ENCODE measurements at places on chromosomes 6 and 20.

- no peak for DNase-seq
These were observed 212.5 kb upstream of the SUPT3H start for GRCh38 chr6:45590226-45590625.

GRCh38 chr20:37346535-37347346 lies 801 bp downstream of the SRC start:
- DNase-seq = no peak

DNA sequence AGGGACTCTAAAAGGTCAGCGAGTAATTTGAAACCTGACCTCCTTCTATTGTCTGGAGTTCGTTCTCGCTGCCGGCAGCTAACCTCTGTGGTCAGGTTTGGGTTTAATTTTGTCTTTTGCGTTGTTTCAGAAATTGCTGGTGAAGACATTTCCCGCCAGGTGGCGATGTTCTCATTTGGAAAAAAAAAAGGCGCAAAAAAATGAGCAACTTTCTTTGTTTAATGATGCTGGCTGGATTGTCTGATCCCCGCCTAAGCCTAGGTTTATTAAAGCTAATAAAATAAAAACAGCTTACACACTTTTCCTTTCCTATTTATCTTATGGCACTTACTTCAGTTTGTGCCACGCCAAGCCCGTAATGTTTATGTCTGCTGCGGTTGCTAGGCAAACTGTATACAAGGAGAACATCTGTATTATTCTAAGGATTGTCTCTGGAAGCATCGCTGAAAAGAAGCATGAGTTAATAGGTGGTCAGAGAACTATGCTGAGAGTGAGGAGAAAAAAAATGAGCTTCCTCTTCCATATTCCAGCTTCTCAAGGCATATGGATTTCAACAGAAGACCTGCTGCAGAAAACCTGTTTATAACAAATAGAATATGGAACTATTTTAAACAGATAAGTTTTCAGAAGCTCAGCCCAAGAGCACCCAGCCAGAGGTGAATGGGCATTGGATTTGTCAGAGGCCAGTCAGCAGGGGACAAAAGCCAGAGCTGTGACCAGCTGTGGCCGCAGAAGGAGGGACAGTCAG lies 205.7 kb downstream of the DOK5 start:
- DNase-seq = no peak

- no peak for DNase-seq
These were observed 140.7 kb upstream of the MCHR2 start for GRCh38 chr6:100134703-100135102.

DNA sequence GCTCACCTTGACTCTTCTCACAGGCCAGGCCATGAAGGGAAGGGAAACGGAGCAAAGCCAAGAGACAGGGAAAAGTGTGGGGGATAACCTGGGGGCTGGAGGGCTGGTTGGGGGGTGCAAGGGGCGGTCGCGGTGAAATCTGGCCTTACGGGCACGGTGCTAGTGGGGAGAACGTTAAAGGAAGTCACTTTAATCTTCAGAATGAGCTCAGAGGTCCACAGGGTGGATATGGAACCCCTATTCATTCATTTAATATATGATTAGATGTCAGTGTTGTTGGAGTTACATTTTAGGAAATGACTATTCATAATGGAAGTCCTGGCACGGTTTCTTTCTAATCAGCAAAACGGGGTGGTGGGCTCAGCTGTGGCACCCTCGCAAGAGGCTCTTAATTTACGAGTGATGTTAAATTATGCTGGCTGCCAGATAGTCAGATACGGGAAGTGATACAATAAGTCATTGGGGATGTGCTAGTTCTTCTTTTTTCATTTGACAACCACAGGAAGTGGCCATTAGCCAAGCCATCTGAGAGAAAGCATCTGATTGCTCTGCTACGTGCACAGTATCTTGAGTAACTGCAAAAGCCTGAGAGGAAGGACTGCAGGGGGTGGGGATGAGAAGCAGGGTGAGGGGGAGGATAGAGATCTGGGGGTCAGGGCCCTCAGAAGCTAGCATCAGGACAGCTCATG lies 253.0 kb downstream of the QKI start:
- no peak for DNase-seq

DNA sequence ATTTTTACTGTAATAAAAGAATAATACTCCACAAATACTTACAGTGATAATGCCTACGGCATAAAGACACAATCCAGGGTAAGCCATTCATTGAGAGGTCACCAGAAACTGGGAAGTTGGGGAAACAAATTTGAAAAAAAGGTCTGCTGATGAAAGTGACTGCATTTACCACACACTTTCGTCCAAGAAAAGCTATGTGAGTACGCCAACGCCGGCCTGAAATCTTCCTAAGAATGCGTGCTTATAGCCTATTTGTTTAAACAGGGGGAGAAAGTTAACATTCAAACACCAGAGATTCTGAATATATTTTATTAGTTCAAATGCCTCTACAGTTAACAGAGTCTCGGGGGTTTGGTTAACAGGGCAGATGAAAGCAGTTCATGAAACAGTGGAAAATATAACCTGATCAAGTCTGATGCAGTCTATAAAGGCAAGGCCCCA lies 657 bp upstream of the LTV1 start:
- DNase-seq = no peak

DNA sequence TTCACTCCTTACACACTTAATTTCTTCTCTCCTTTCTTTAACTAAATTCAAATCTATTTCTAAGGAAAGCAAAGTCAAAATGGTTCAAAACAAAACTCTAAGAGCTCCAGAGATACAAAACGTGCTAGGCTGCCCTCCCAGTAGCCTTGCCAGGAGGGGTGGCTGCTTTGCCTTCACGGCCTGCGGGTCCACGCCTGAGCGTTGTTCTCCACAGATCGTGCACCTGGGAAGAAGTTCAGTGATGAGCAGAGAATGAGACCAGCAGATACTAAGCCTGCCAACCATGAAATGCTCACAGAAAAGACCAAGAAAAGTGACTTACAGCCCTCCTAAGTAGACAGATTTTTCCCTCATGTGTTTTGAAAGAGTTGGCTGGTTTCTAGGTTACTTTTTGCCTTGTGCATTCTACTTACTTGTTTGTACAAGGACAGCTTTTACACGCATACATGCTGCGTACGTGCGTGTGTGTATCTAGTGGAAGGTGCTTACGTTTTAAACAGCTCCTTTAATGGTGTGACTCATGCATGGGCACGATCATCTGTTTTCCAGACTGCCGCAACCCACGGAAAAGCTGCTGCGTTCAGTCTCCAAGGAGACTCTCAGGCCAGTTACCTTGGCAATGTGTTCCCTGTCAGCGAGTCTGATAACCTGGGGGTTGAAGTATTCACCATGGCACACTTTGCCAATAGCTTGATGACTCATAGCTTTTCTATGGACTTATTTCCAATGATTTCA lies 32.4 kb upstream of the PBOV1 start:
- no peak for DNase-seq

GRCh38 chr6:41896281-41896680 lies 1.1 kb upstream of the USP49 start:
- DNase-seq = no peak

- DNase-seq = no peak
These were observed 28.5 kb downstream of the CDC5L start for GRCh38 chr6:44415873-44416502.

DNA sequence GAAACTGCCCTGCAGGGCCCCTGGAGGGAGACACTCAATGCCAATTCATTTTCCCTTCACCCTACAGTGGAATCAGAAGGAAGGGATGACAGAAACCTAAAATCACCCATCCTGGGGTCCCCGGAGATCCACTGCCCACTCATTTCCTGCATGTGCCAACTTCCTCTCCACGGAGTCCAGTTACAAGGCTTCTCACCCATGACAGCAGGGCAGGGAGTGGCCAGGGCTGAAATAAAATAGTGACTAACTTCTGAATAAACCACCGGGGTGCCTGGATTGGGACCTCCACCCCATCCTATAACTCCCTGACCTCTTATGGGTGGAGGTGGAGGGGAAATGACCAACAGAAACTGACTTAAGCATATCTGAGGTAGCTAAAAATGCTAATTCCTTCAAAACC lies 362.3 kb downstream of the MAFB start:
- DNase-seq = no peak

- no peak for DNase-seq
These were observed 78.4 kb downstream of the PREX1 start for GRCh38 chr20:48749437-48749836.

GRCh38 chr6:63783096-63783495 lies 147.5 kb downstream of the PHF3 start:
- DNase-seq = no peak

DNA sequence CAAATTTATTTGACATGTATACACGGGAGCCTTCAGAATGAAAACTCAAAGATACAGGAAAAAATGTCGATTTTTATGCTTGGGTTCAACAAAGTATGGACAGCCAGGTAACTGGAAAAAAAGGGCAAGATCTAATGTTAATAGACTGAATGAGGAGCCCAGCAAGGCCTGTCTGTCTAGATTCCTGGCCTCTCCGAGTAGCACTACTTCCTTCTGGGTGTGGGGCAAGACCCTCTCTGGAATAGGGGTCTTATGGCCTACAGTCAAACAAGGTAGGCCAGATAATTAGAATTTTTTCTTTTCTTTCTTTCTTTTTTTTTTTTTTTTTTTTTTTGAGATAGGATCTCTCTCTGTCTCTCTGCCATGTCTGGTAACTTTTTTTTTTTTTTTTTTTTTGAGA lies 113.4 kb upstream of the SHLD1 start:
- no peak for DNase-seq

GRCh38 chr6:3876866-3877265 lies 27.7 kb downstream of the FAM50B start:
- no peak for DNase-seq

DNA sequence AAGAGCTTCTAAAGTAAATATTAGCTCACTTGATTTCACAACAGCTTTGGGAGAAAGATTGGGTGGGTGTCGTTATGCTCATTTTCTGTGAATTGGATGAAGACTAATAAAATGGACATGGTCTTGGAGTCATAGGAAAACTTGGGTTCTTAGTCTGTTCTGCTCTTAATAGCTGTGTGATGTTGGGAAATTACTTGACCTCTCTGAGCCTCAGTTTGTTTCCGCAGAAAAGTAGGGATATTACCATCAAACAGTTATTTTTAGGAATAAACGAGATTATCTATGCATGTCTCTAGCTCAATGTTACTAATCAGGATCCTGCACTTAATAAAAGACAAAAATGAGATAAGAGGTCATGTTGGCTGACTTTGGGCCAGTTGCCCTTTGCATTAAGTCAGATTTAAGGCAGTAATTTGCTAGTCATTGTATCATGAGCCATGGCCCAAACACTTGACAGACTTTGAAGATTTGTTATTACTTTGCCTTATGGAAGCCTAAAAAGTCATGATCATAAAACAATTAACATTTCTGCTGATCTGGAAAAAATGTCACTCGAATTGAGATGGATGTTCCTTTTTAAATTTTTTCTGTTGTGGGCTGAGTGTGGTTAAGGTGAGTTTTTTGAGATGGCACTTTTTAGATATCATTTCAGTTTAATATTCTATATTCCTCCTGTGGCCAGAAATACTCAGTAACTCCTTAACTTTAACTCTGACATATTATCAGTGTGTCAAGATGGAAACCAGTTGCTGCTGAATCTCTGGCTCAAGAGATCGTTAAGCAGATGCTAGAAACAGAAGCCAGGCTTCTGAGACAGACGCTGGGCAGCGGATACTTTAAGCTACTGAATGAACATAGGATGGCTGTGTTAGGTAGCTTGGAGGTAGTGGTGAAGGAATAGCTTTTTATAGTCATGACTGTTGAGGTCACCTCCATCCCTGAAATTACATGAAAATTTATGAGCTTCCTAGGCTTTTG lies 291.6 kb downstream of the PHF3 start:
- no peak for DNase-seq

GRCh38 chr6:165676435-165677068 lies 13.5 kb upstream of the PDE10A start:
- no peak for DNase-seq

DNA sequence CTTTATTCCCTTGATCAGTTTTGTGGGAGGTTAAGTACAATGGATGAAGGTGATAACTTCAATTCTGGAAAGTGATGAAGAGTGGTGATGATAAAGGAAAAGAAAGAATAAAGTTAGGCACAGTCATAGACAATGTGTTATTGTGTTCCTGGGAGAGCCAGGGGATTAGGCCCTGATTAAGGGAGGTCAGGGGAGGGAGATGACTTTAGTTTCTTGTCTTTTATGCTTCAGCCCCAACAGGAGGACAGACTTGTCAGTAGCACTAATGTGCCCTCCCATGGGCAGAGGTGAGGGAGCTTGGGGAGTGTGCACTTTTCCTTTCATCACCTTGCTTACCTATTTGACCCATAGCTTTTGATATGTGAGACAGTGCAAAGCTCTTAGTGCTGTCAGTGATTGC lies 115.7 kb downstream of the CD109 start:
- DNase-seq = no peak

GRCh38 chr6:47153404-47153755 lies 111.2 kb upstream of the ADGRF1 start:
- DNase-seq = no peak

DNA sequence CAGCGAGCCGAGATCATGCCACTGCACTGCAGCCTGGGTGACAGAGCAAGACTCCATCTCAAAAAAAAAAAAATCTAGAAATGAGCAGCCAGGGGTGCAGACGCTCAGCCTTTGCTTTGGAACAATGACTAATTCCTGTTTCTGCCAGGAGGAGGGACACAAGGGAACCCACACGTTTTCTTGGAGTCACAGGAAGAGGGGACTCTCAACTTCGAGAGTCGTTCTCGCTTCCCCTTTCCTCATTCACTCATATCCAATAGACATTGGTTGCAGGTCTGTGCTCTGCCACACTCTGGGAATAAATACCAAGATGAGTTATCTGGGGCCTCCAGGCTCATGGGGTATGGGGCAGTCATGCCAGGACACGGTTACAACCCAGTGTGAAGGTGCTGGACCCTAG lies 91.5 kb upstream of the RREB1 start:
- no peak for DNase-seq

DNA sequence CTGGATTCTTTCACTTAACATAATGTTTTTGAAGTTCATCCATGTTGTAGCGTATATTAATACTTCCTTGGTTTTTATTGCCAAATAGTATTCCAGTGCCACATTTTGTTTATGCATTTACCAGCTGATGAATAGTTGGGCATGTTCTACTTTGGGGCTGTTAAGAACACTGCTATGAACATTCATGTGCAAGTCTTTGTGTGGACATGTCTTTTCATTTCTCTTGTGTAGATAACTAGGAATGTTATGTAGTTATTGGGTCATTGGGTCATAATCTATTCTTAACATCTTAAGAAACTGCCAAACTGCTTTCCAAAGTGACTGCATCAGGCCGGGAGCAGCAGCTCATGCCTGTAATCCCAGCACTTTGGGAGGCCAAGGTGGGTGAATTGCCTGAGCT lies 43.8 kb upstream of the GLP1R start:
- no peak for DNase-seq

- no peak for DNase-seq
These were observed 621 bp downstream of the NOL7 start for GRCh38 chr6:13615792-13616120.

DNA sequence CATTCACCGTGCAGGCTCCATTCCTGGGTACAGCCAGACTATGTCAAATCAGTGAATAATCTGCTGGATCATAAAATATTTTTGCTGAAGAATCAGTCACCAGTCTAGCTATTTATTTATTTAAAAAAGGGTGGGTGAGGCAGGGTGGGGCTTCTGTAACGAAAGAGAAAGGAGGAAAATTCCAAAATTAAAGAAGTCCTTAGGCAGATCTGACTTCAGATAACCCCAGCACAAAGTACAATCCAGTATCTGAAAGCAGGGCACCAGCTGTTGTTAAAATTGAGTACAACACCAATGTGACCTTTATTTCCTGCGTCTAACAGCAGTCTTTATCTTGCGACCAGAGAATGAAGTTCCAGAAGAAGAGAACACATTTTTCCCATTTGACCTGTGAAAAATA lies 15.7 kb downstream of the FAM8A1 start:
- DNase-seq = no peak

- no peak for DNase-seq
These were observed 180.5 kb downstream of the TENT5A start for GRCh38 chr6:81572020-81572419.

GRCh38 chr6:90291565-90291964 lies 5.1 kb downstream of the BACH2 start:
- no peak for DNase-seq
